Osteocyte (in vitro differentiated cells): ENCODE measurements at places on chromosomes 1 and 21. TPM values are rescaled to one million over a fixed set of nuclear protein-coding genes. Genes with fewer than 3 reads are reported as not detected.

The CDK18 gene
- total RNA-seq = 3.0 and 4.5 TPM in 2 replicates

GRCh38 chr1:116401646-116402176 lies 28.7 kb downstream of the ATP1A1 start:
- peaks cover 88% of the 10 kb centered on the region for H3K36me3 ChIP-seq
- no peak overlapping the region for H3K4me3 ChIP-seq
- H3K27me3 ChIP-seq = no peaks in the 10 kb centered on the region

The GJA9 gene
- not detected in 2 replicates for total RNA-seq

DNA sequence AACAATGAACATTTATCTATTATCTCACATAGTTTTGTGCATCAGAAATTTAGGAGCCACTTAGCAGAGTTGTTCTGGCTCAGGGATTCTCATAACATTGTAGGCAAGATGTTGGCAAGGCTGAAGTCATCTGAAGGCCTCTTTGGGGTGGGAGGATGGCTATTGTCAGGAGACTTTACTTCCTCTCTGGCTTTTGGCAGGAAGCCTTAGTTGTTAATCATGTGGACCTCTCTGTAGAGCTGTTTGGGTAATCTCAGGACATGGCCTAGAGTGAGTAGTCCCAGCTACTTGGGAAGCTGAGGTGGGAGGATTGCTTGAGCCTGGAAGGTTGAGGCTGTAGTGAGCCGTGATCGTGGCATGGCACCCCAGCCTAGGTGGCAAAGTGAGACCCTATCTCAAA lies 40.2 kb downstream of the RASAL2 start:
- H3K27ac ChIP-seq = no peak overlapping the region
- H3K4me3 ChIP-seq = no peak overlapping the region
- H3K27me3 ChIP-seq = no peaks in the 10 kb centered on the region
- peaks cover 27% of the 10 kb centered on the region for H3K4me1 ChIP-seq
- no peak for DNase-seq

GRCh38 chr1:40310983-40311642 lies 6.0 kb downstream of the COL9A2 start:
- no peak overlapping the region for H3K27ac ChIP-seq
- peaks cover 4% of the 10 kb centered on the region for H3K27me3 ChIP-seq
- DNase-seq = no peak
- H3K36me3 ChIP-seq = no peaks in the 10 kb centered on the region

GRCh38 chr1:211920141-211920572 lies 89.6 kb upstream of the LPGAT1 start:
- H3K36me3 ChIP-seq = no peaks in the 10 kb centered on the region
- DNase-seq = no peak
- no peak overlapping the region for H3K4me3 ChIP-seq
- H3K27ac ChIP-seq = peak overlapping the region; percentile 2
